ENCODE measurements at places on chromosomes 16 and 17. TPM values are rescaled to one million over a fixed set of nuclear protein-coding genes. Genes with fewer than 3 reads are reported as not detected.

DNA sequence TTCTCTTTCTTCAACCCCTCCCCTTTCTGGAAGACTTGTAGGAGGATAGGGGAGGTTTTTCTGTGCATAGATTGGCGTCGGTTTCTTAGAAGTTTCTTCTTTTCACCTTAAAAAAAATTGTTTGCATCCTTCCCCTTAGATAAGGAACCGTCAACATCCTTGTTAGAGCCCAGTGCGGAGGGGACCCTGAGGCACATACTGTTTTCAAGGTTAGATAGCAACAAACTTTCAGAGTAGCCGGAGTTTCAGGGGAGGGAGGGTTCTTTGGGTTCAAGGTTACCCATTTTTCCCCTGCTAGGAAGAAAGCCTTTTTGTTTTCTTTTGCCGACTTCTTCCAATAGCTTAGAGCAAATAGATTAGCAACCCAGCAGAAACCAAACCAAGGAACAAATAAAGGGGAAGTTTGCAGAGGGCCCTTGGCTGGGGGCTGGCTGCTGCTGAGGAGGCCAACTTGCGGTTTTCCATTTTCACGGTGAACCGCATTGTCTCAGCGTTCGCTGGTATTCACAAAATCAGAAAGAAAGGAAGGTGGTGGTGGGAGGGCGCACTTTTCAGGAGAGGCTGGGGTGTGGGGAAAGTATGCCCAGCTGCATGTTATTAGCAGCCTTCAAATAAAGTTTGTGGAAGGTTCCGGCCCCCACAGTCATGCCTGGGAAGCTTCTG, 28.8 kb downstream of the MSI2 start:
- H3K27ac ChIP-seq: no peak overlapping the region
- no peak for DNase-seq
- H3K27me3 ChIP-seq: no peaks in the 10 kb centered on the region
- H3K4me1 ChIP-seq: no peaks in the 10 kb centered on the region
- H3K36me3 ChIP-seq: peaks cover 14% of the 10 kb centered on the region
- H3K4me3 ChIP-seq: no peak overlapping the region

GRCh38 chr17:67509390-67510287, 132.6 kb downstream of the PITPNC1 start:
- no peaks in the 10 kb centered on the region for H3K4me1 ChIP-seq
- DNase-seq: no peak
- H3K36me3 ChIP-seq: no peaks in the 10 kb centered on the region
- H3K27ac ChIP-seq: no peak overlapping the region
- no peaks in the 10 kb centered on the region for H3K27me3 ChIP-seq

DNA sequence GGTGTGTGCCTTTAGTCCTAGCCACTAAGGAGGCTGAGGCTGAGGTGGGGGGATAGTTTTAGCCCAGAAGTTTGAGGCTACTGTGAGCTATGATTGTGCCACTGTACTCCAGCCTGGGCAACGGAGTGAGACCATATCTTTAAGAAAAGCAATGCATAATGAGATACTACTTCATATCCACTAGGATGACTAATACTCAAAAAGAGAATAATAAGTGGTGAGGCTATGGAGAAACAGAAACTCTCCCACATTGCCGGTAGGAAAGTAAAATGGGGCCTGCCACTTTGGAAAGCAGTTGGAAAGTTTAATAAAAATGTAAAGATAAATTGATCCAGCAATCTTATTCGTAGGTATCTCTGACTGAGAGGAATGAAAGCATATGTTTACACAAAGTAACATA, 4.6 kb upstream of the NPIPB2 start:
- H3K4me3 ChIP-seq: no peak overlapping the region
- no peak for DNase-seq
- H3K27ac ChIP-seq: no peak overlapping the region
- H3K36me3 ChIP-seq: no peaks in the 10 kb centered on the region

DNA sequence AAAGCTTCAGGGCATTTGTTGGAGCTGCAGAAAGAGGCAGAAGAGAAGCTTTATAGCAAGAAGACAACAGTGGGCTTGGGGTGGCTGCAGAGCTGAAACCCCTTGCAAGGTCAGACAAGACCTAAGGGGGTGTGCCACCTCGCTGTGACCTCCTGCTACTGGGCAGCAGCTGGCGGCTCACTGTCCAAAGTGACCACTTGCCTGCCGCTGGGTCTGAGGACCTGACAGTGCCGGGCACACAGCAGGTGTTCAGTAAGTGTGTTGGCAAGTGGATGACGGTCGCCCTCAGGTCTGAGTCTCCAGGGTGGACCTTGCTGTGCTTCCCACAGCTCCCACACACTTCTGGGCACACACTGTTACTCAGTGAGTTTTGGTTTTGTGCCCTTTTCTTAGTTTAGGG, 336.5 kb downstream of the C16orf95 start:
- no peaks in the 10 kb centered on the region for H3K36me3 ChIP-seq
- H3K27ac ChIP-seq: no peak overlapping the region
- no peaks in the 10 kb centered on the region for H3K27me3 ChIP-seq
- DNase-seq: no peak
- peaks cover 7% of the 10 kb centered on the region for H3K4me1 ChIP-seq

EPX gene
- not detected for total RNA-seq

CFAP97D1 gene
- total RNA-seq: not detected

ZNF594 gene
- total RNA-seq: 6.9 TPM

GRCh38 chr16:49337814-49338350, 35.7 kb upstream of the C16orf78 start:
- DNase-seq: peak; percentile 16
- no peak overlapping the region for H3K4me3 ChIP-seq
- no peak overlapping the region for H3K27ac ChIP-seq
- no peaks in the 10 kb centered on the region for H3K4me1 ChIP-seq
- no peaks in the 10 kb centered on the region for H3K27me3 ChIP-seq

DNA sequence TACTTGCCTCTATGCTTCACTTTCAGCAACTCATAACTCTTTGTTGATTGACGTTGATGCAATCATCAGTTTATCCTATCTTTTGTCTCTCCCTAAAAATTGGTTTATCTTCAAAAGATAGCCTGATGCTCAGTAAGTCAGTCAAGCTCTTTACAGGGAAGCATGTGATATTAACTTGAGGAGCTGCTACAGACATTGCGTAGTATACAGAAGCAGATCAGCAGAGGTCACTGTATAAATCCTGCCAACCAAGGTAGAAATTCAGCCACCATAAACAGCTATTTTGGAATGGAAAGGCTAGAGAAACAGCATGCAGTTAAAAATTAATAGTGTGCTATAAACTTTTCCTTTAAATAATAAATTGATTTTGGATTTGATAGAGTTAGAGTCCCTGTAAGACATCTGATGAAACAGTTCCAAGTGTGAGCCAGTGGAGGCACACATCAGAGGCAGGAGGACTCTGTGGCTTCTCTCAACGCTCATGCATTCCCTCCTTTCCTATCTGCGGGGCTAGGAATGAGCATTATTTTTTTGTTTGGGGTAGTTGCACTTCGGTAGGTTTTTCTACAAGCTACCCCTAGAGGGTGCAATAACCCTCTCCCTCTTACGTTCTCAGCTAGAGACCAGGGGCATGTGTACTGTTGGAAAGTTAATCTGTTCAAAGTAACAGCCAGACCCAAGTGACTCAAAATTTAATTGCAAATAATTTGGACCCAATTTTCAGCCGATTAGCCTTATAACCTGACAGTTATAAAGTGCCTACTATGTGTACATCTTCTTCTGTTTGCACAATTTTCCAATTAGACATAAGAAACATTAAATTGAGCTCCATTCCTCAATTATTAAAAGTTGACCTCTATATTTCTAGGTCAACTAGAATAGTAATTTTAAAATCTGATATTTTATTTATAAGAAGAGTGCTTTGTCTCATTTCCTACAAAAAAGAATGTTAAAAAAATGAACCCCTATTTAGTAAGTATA, 647.7 kb upstream of the SOX9 start:
- H3K4me3 ChIP-seq: no peak overlapping the region
- no peaks in the 10 kb centered on the region for H3K36me3 ChIP-seq
- no peaks in the 10 kb centered on the region for H3K27me3 ChIP-seq
- DNase-seq: peak; percentile 53
- no peak overlapping the region for H3K27ac ChIP-seq

SOST gene
- not detected for total RNA-seq

DNA sequence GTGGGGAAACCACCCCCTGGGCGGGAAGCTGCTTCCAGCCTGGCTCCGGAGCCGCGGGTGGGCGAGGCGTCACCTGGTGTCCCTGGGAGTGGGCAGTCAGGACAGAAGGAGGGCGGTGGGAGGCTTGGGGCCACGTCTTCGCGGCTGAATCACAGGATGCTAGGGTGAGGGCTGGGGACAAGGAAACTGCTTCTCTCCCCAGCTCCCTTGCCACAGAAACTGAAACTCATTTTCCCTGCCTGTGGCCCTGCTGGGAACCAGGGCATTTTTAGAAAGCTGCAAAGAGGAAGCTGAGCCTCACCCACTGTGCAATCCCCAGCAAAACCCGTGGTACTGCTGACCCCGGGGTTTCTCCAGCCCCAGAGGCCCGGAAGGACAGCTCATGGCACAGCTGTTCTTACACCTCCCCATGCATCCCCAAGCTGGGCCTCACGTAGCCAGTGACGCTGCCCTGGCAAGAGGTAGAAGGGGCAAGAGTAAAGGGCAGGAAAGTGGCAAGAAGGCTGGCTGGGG, 8.2 kb downstream of the RHBDF2 start:
- H3K27me3 ChIP-seq: no peaks in the 10 kb centered on the region
- no peak for DNase-seq
- no peaks in the 10 kb centered on the region for H3K36me3 ChIP-seq
- H3K27ac ChIP-seq: peak overlapping the region; percentile 13
- H3K4me1 ChIP-seq: peaks cover 22% of the 10 kb centered on the region

DNA sequence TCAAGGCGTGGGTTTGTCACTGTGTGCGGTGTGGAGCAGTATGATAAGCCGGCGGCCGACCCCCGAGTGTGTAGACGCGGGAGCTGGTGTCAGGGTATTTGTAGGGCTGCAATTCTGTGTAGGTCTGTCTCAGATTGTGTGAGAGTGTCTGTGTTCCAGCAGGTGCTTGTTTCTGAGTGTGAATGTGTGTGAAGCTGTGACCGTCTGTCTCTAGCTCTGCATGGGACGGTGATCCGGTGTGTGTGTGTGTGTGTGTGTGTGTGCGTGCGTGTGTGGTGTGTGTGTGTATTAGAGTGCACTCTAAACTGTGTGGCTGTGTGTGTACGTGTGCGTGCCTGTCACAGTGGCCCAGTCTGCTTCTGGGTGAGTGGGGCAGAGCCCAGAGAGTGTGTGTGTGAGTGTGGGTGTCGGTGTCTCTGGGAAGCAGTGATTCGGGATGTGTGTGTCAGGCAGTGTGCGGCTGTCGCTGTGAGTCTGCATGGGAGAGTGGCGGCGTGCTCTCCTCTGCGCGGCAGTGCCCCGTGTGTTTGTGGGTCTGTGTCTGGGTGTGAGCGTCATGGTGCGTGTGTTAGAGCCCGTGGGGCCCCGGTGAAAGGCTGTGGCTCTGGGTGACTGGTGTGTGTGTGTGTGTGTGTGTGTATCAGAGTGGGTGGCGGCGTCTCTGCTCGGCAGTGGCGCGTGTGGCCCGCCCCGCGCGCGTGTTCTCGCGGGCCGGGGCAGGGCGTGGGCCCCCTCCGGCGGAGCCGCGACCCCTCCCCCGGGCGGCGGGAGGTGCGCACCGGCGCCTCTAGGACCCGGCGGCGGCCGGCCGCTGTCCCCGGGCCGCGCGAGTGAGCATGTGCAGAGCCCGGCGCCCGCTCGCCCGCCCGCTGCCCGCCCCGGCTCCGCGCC, at the start of gene WSCD1:
TSS of gene WSCD1 (plus strand) at position 841 of the 891 bp plus-strand sequence. CDS start 10,280 bp downstream, outside the sequence.
- H3K27me3 ChIP-seq: peaks cover 33% of the 10 kb centered on the region
- DNase-seq: no peak
- H3K4me1 ChIP-seq: peaks cover 19% of the 10 kb centered on the region
- H3K27ac ChIP-seq: no peak within 1 kb of the TSS
- peak within 1 kb of the TSS; percentile 15 for H3K4me3 ChIP-seq

DNA sequence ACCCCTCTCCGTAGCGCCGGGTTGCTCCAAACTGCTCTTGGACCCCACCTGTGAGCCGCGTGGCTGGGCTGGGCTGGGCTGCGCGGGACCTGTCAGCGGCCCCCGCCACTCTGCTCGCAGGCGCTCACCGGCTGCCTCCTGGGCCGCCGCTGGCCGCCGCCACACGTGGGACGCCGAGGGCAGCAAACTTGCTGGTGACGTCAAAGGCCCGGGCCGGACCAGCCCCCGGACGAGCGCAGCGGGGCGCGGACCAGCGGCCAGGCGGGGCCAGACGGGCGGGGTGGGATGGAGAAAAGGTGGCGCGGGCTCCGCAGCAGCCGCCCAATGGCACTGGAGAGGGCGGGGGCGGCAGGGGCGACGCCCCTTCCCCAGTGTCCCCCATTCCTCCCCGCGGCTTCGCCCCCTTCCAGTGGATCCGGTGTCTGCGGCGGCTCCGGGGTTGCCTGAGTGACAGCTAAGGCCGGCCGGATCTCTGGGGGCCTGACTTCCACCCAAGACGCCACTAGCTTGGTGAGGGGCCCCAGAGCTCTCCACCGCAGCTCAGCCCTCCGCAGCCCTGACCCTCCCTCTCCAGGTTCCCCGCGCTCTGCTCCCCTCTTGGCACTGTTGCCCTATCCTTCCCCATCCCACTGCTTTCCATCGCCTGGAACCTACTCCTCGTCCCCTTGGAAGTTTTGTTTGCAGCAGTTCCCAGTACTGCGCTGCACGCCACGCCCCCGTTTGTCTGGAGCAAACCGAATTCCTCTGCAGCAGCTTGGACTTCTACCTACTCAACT, at the start of gene HS3ST3A1:
TSS of gene HS3ST3A1 (minus strand) at position 154 of the 776 bp plus-strand sequence. CDS start 800 bp downstream, outside the sequence.
- peaks cover 24% of the 10 kb centered on the region for H3K4me1 ChIP-seq
- H3K36me3 ChIP-seq: no peaks in the 10 kb centered on the region
- H3K27me3 ChIP-seq: no peaks in the 10 kb centered on the region
- peak within 1 kb of the TSS; percentile 67 for H3K27ac ChIP-seq
- DNase-seq: peak; percentile 84

DNA sequence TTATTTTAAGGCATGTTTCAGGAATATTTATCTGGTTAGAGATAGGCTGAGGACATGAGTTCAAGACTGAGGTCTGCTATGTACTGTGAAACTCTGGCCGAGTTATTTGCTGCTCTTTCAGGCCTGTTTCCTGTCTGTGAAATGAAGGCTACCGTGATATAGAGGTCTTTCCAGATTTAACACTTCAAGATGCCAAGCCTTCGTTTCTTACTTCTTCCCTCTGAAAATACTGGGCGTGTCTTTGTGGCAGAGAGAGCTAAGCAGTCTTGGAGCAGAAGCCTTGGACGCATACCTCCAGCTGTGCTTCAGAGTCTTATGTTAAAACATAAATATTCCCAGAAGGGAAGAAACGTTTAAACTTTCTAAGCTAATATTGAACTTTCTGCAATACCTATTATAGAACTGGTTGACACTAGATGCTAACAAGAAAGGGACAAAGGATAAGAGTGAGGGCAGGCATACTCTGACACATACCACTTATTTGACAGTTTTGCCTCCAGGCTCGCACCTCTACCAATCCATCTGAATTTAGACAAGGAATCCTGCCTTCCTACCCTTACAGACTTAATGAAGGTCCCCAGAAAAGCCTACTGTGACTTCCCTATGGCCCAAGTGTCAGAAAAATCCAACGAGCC, 17.5 kb downstream of the WIPI1 start:
- H3K4me3 ChIP-seq: no peak overlapping the region
- no peaks in the 10 kb centered on the region for H3K27me3 ChIP-seq
- DNase-seq: no peak
- H3K4me1 ChIP-seq: peaks cover 7% of the 10 kb centered on the region

- peak overlapping the region; percentile 81 for H3K4me3 ChIP-seq
- H3K27me3 ChIP-seq: 0 out of 2 replicates have a peak, but pooled peaks cover 3% of the 10 kb centered on the region
- peaks cover 8% of the 10 kb centered on the region for H3K36me3 ChIP-seq
- DNase-seq: no peak
- H3K27ac ChIP-seq: peak overlapping the region; percentile 51
- H3K4me1 ChIP-seq: peaks cover 44% of the 10 kb centered on the region
These were observed 689 bp upstream of the TBC1D24 start for GRCh38 chr16:2473999-2474876.

Data from SJSA1 (cell line).